ENCODE measurements at places on chromosomes 16 and 17.

- DNase-seq, result no peak
These were observed 7.0 kb downstream of the DOC2A start for GRCh38 chr16:30003670-30004423.

DNA sequence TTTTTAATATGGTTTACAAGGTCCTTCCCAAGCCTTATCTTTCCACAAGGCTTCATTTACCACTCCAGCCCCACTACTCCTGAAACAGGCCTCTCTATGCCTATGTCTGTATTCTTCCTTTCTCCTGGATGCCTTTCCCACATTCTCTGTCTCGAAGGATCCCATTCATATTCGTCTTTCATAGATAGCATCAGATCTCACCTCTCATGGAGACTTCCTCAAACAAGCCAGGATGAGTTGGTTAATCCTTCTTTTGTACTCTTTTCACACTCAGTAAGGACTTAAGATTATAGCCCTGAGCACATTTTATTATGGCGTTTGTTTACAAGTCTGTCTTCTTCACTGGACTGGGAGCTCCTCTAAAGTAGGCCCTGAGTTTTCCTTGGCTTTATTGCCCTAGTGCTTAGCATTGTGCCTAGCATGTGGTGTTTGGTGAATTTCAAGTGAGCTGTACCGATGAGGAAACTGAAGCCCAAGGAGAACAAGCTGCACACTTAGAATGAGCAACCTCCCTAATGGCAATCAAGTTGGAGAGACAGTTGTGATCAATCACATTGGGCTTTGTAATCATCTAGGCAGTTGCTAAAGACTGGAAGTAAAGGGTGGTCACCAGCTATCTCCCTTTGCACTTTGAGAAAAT, 10.0 kb upstream of the TBX4 start:
- DNase-seq, result no peak

GRCh38 chr16:12395268-12395667, 408.4 kb downstream of the CPPED1 start:
- DNase-seq, result no peak

- no peak for DNase-seq
These were observed 15.9 kb downstream of the CASKIN2 start for GRCh38 chr17:75499313-75500022.

DNA sequence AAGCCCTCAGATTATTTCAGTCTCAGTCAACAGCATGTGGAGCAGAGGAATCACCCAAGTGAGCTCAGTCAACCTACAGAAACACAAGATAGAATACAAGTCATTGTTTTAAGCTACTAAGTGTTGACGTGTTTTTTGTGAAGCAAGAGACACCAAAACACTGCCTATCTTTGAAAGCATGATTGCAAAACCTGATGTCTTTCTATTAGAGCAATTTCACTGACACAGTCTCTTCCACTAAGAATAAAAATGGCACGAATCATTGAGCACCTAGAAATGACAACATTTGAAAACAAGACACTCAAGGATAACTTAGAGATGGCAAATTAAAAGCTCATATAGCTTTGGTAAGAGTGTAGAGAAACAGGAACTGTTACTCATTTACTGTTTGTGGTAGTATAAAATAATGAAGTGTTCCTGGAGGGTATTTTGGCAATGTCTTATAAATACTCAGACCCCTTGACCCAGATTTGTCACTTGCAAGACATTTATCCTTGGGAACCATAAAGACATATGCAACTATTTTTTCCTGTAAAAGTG, 407.1 kb upstream of the XYLT1 start:
- DNase-seq, result no peak

GRCh38 chr16:21610006-21610544, 10.7 kb downstream of the METTL9 start:
- no peak for DNase-seq

DNA sequence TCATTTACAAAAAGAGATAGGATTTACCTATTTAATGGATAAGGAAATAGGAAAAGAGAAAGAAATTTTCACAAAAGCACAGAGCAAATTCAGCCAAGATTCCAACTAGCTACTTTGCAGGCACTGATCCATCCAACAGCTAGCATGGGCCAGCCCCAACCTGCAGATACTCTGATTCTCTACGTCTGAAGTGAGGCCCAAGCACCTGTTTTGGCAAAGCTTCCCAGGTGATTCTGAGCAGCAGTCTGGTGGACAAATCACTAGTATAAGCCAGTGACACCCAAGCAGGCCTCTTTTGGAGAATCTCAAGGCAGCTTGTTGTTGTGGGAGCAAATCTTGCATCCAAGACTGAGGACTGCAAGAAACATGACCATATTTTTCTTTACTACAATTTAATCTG, 20.9 kb upstream of the CALB2 start:
- DNase-seq, result no peak

DNA sequence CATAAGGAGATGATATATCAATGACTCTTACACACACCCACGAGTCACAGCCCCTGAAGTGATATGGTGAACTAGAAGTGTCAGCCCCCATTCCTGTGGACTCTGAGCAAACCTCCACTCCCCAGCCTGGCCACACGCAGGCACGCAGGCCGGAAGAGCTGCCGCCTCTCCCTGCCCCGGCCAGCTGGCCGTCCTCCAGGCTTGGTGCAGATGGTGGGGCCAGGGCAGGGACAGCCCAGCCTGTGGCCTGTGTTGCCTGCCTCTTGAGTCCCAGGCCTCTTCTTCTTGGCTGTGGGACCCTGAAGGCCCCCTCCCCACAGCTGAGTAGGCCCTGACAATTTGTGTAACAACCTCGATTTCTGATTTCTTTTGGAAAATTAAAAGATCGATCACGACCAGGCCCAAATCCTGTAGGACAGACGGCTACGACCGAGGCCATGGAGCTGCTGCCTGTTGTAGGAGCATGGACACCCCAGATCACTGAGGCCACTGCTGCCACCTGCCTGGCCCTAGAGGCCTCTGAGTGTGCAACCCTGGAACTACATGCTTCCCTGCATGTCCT, 10.0 kb upstream of the MPRIP start:
- no peak for DNase-seq

DNA sequence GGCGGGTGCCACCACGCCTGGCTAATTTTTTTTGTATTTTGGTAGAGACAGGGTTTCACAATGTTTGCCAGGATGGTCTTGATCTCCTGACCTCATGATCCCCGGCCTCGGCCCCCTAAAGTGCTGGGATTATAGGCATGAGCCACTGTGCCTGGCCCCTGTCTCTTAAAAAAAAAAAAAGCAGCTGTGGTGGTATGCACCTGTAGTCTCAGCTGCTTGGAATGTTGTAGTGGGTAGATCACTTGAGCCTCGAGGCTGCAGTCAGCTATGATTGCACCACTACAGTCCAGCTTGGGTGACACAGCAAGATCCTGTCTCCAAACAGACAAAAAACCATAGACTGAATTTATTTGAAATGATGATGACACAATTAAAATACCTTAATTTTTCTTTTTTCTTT, 24.3 kb downstream of the CDK12 start:
- no peak for DNase-seq
